ENCODE measurements at places on chromosomes 13 and 19.

DNA sequence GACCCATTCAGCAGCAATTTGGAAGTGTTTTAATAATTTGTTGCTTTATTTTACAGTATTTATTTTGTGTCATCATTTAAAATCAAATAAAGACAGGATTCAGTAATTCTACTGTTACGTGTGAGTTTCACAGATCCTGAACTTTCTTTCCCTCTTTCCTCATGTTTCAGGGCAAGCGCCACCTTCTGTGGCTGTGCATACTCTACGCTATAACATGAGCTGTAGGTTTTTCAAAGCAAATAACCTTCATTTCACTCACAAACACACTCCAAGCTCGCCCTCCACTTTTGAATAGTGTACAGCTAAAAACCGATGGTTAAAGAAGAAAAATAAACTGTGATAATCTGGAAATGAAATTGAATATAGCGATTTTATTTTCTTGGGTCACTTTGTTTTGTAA, 753.3 kb downstream of the OLFM4 start:
- DNase-seq = no peak

DNA sequence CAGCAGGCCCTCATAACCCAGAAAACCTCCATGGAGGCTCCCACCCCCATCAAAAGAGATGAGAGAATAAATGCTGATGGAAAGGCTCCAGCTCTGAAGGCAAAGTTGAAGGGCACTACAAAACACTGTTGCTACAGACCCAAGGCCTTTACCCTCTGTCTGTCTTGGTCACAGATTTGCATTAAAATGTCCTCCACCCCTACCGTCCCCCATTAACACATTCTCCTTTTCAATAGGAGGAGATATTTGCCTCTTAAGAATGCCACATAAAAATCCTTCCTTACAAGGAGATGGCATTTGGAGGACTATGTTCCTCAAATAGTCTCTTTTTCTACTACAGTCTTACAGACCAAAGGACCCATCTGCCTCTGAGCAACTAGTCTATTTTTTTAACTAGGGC, 361.5 kb downstream of the ENOX1 start:
- no peak for DNase-seq

DNA sequence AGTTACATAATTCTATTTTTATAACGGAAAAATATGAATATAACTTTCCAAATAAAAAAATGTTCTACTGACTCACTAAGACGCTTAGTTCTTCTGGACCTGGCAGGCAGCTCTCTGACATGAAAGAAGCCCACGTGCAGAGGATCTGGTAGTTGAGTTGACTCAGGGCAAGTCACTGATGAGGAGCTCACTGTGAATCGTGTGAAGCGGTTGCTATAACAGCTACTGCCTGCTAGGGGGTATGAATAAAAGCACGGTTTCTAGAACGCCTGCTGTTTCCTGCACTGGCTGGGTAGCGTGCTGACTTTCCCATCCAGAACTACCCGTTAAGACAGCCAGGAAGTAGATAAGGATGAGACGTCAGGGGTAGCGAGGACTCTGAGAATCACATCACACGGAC, 54.7 kb upstream of the WASF3 start:
- DNase-seq = no peak

DNA sequence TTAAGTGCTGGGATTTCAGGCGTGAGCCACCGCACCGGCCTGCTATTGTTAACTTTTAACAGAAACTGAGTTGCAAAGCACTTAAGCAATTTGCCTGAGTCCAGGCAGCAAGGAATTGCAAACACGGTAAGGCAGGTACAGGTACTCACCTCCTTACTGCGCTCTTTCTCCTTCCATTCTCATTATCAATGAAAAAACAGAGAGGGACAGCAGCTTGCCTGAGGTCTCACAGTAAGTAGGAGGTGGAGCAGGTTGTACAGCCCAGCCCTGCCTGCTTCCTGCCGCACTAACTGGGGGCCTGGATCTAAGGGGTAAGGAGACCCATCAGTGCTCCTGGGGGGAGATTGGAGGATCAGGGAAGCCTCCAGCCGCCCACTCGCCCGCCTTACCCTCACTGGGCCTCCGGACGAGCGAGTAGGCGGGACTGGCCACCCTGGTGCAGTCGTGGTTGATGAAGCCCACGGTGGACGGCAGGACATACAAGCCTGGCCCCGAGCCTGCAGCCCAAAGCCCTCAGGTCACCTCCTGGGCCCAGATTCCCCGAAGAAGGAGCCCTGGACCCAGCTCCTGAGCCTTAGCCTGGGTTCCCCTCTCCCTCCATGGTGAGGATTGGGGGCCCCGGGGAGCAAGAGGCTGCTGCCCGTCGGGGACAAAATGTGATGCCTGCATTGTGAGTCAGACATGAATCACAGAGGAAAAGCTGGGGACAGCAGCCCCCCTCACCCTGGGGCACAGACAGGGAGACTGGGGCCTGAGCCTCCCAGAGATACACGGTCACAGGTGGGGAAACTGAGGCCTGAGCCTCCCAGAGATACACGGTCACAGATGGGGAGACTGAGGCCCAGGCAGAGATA, 11.4 kb upstream of the SHC2 start:
- DNase-seq = no peak

DNA sequence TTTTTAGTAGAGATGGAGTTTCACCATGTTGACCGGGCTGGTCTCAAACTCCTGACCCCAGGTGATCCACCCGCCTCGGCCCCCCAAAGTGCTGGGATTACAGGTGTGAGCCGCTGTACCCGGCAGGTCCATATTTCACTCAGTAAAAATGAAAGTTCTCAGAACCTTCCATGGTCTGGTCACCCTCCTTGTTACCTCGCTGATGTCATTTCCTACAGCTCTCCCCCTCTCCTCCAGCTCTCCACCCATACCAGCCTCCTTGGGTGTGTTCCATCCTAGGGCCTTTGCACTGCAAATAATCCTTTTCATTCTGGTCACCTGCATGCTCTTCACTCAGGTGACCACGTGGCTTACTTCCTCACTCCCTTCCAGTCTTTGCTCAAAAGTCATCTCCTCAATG, 78.2 kb upstream of the TNFSF11 start:
- DNase-seq = no peak

- DNase-seq = no peak
These were observed 195.7 kb downstream of the SPRY2 start for GRCh38 chr13:80145171-80145690.

DNA sequence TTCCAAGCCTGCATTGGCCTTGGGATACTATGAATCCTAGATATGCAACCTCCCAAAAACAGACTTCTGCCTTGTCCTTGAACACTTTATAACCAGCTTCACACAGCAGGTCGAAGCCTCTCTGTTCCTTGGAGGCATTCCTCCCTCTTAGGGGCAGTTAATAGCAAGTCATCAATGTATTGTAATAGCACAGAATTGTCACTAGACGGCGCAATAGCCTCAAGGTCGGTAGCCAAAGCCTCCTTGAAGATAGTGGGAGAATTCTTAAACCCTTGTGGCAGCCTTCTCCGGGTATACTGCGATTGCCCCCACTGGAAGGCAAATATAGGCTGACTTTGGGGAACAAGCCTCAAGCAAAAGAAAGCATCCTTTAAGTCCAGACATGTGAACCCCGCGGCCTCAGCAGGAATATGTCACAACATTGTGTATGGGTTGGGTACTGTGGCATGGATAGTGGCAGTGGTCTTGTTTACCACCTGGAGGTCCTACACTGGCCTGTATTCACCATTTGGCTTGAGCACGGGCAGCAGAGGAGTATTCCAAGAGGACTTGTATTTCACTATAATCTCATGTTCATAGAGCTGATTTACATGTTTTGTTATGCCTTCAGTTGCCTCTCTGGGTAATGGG, 61.1 kb downstream of the ZNF431 start:
- DNase-seq = peak; percentile 5

- no peak for DNase-seq
These were observed 31.4 kb upstream of the MPHOSPH8 start for GRCh38 chr13:19601749-19602725.

DNA sequence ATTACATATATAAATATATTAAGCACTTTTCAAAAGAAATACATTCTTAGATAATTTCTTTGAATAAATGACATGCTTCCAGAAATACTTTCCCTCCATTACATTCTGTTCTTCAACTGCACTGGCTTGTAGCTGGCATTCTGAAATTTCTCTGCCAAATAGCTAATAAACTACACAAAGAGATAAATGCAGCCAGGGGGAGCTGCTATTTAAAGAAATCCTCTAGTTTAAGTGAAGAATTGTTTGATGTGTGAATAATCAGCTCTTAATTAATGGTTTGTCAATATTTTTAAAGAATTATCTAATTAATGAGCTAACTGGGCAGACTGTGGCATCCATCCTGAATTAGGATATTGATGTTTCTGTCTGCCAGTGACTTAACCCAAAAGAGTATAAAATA, 30.7 kb downstream of the SLC7A1 start:
- no peak for DNase-seq

DNA sequence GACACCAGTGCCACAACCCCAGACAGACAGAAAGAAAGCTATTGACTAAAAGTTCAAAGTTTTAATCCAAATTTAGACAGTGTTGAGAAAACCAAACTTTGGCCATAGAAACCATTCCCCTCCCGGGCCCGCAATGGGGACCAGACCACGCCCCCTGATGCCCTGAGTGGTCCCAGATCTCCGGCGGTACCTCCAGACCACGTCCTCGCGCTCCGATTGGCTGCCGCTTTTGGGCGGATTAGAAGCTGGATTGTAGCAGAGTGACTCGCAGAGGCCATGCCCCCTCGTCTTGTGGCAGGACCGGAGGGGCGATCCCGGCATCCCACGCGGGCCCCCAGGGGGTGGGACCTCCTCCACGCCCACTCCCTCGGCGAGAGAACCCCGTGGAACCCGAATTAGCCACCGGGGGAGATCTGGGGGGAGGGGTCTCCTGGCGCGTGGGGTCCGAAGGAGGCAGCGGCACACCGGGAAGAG, 797 bp upstream of the HSD17B14 start:
- peak; percentile 75 for DNase-seq

GRCh38 chr13:104984296-104984818, 1551.1 kb downstream of the EFNB2 start:
- no peak for DNase-seq

- no peak for DNase-seq
These were observed 19.9 kb downstream of the TPT1 start for GRCh38 chr13:45320876-45321629.

DNA sequence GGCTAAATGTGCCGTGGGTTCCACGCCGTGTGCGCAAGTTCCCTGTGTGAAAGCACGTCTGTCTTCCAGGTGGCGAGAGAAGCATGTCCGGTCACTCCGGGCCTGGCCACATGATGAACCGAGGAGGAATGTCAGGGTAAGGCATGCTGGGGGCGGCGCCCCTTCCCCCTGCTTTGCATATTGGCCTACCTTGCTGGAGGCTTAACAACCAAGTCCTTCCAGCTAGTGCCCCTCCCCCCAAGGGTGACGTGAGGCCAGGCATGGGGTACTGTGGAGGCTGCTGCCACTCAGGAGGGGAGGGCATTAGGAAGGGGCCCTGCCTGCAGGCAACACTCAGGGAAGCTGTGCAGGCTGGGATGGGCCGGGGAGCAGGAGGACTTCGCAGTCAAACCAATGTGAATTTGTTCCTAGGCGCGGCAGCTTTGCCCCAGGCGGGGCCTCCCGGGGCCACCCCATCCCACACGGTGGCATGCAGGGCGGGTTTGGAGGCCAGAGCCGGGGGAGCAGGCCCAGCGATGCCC, 12.5 kb downstream of the MICOS13 start:
- no peak for DNase-seq

GRCh38 chr13:107999751-108000150, 215.6 kb downstream of the LIG4 start:
- no peak for DNase-seq

Measured in effector CD4-positive, alpha-beta T cell (primary cell).